ENCODE measurements at places on chromosomes 11 and 22.

DNA sequence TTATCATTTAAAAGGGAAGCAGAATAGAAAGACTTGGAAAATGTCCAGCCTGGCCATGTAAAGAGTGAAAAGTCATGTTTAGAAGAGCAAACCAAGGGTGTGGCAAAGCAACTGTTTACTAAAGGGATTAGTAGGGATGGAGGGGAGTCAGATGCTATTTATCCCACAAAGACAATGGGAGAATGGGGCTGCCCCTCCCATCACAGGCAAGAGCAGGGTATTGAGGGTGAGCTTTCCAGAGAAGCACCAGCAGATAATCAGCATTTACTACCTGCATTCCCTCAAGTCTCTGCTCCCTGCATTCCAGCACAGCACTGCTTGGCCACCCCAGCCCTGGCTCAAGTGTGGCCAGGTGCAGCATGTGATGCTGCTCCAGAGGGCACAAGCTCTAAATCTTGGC lies 18.5 kb upstream of the QSER1 start:
- DNase-seq, result no peak

DNA sequence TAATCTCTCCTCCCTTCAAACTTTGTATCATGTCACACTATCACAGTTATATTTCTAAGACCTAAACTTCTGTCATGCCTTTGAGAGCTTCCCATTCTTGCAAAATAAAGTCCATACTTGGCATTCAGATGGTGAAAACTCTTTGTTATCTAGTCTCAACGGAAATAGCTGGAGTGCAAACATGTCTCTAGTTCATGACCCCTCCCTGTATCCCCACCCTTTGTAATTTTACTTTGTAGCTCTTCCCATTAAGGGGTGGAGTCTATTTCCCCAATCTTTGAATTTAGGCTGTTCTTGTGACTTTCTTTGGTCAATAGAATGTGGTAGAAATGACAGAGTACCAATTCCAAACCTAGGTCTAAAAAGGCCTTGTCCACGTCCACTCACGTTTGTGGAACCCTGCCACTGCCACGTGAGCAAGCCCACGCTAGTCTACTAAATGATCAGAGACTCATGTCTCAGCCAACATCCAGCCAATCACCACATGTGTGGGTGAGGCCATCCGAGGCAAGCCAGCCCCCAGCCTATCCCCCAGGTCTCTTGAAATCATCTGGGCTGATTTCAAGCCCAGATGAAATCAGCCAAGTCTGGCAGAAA lies 23.4 kb downstream of the SLN start:
- no peak for DNase-seq

DNA sequence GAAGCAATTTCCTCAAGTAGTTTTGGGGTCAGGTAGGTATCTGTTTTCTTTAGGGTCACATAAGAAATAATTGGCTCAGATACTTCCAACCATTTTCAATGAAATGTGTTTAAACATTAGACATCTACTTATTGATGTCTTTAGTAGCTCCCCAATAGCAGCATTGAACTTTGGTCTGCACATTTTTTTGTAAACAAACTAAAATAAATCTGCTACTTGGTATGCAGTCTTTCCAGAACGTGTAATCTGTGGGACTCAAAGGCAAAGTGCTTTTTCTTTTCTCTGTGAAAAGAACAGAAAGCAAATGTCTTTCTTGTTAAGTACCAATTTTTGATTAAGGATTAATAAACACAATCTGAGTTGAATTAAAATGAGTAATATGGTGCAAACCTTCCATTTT lies 13.6 kb downstream of the SLC22A25 start:
- no peak for DNase-seq

GRCh38 chr11:36488096-36488495 lies 22.0 kb downstream of the TRAF6 start:
- DNase-seq, result no peak

DNA sequence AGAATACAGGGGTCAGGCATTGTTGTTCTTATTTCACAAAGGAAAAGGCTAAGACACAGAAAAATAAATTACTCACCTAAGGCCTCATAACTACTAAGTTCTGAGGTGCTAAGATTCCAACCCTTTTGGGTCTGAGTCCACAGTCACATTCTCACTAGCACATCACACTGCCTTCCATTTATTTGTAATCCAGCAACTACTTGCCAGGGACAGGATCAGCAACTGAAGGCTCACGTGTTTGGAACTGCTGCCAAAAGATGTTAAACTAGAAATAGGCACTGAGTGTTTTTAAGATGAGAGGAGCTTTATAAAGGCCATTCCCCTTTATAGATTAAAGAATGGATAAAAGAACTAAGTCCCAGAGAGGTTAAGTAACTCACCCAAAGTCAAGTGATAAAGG lies 58.0 kb downstream of the CADM1 start:
- no peak for DNase-seq

GRCh38 chr11:94449437-94449836 lies 44.2 kb downstream of the MRE11 start:
- DNase-seq, result no peak

GRCh38 chr11:2166091-2166851 lies 5.3 kb upstream of the INS start:
- no peak for DNase-seq

- no peak for DNase-seq
These were observed at the start of gene PACSIN3 for GRCh38 chr11:47186076-47186699. PACSIN3 (minus strand) TSS chr11:47186434; CDS start chr11:47182727, 3,707 bp downstream.

GRCh38 chr11:16933756-16934603 lies 80.2 kb downstream of the PLEKHA7 start:
- DNase-seq, result no peak

GRCh38 chr11:67434395-67434881 lies 3.0 kb downstream of the PTPRCAP start:
- no peak for DNase-seq

GRCh38 chr11:58024601-58025091 lies 965 bp downstream of the OR9Q1 start:
- DNase-seq, result no peak

Measured in NCI-H510A (cell line).